ENCODE measurements at places on chromosomes 3 and 15.

GRCh38 chr3:183298701-183299153 is 45.7 kb downstream of the B3GNT5 start:
- DNase-seq: peak; percentile 81

DNA sequence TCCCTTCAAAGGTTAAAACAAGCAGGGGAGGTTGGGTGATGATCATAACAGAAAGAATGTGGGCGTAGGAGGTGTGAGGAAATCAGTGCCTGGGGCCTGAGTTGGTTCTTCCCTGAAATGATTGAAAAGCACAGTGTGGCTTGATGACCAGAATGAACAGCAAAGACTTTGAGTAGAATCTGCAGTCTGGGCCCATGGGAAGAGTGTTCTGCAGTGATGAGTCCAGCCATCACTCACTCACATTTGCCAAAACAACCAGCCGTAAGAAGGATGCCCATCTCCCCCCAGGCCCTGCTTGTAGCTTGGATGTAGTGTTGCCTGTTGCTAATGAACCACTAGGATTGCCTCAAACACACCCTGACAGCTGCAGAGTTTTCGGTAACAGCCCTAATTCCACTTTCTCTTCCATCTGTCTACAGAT is 67.9 kb downstream of the VGLL3 start:
- no peak for DNase-seq

DNA sequence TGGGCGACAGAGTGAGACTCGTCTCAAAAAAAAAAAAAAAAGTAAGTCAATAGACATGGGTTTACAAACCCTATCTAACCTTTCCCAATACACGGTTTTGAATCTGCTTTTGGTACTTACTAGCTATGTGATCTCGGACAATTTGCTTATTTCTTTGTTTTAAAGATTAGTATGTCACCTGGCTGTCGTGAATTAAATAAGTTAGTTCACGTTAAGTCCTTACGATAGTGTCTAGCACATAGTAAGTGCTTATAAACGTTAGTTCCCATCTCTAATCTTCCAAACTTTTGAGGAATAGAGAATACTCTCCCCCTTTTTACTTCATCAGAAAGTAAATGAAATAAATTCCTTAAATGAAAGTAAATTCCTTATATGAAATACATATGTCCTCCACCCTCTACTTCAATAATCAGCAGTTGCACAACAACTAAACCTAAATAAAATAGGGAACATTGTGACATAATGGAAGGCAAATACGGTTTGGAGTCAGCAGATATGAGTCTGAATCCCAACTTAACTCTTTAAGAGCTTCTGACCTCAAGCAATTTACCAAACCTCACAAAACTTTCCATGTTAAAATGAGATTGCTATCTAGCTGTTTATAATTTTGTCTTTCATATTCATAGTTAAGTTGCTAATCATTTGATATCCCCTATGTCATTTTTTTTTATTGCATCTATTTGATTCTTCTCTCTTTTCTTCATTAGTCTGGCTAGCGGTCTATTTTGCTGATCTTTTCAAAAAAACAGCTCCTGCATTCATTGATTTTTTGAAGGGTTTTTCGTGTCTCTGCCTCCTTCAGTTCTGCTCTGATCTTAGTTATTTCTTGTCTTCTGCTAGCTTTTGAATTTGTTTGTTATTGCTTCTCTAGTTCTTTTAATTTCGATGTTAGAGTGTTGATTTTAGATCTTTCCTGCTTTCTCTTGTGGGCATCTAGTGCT is 134.6 kb downstream of the PEAK1 start:
- no peak for DNase-seq

DNA sequence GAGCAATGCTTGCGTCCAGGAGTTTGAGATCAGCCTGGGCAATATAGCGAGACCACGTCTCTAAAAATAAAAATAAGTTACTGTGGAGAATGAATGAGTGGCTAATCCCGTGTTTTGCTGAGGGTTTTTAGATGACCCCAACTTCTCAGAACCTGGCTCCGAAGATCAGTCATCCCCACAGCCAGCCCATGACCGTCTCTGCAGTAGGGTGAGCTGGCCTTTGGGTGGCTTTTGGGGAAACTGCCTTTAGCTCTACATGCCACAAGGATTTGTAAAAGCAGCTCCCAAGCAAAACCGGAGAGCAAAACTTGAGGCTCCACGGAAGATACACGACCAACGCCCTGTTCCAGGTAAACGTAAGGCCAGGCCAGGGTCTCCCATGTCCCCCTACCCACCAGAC is 39.2 kb upstream of the TFRC start:
- DNase-seq: no peak

DNA sequence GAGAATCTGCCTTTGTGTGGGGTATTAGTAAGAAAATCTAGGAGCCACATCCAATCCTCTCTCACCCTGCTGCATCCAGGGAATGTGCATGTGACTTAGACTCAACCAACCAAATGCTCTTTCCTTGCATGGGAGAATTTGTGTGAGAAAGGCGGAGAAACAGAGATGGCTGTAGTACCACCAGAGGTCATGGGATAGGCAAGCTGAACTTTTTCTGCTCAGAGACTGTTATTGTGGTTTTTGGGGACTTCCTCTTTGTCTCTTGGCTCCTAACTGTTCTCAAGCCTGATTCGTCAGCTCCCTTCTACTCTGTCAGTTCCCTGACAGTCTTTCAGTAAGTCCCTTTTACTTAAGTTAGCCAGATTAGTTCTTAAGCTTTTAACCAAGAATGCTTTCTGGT is 2.6 kb upstream of the ZSCAN2 start:
- DNase-seq: no peak

GRCh38 chr3:89447243-89447642 is 339.8 kb downstream of the EPHA3 start:
- no peak for DNase-seq

- DNase-seq: no peak
Observed at GRCh38 chr3:21109056-21109455, 642.0 kb downstream of the ZNF385D start.

GRCh38 chr15:44243141-44243540 is 45.4 kb upstream of the GOLM2 start:
- DNase-seq: no peak

DNA sequence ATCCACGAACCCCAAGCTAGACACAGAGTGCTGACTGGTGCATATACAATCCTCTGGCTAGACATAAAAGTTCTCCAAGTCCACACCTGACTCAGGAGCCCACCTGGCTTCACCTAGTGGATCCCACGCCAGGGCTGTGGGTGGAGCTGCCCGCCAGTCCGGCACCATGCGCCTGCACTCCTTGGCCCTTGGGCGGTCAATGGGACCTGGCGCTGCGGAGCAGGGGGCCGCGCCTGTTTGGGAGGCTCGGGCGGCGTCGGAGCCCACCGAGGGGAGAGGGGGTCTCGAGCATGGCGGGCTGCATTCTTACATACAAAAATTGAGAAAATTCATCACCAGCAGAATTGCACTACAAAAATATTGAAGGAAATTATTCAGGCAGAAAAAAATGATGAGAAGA is 120.7 kb upstream of the FAN1 start:
- DNase-seq: no peak

GRCh38 chr3:8095724-8096123 is 405.9 kb upstream of the LMCD1 start:
- no peak for DNase-seq

- no peak for DNase-seq
Observed at GRCh38 chr15:23671481-23671880, 15.6 kb downstream of the NDN start.

GRCh38 chr3:66473692-66474091 is 27.1 kb downstream of the LRIG1 start:
- DNase-seq: no peak

- no peak for DNase-seq
Observed at GRCh38 chr3:3433711-3434110, 254.2 kb upstream of the CRBN start.

Data from NCI-H2081 treated with DMSO at 0.1 percent for 48 hours (cell line).